SIG-M5 (cell line): ENCODE measurements at places on chromosomes 12 and 14.

DNA sequence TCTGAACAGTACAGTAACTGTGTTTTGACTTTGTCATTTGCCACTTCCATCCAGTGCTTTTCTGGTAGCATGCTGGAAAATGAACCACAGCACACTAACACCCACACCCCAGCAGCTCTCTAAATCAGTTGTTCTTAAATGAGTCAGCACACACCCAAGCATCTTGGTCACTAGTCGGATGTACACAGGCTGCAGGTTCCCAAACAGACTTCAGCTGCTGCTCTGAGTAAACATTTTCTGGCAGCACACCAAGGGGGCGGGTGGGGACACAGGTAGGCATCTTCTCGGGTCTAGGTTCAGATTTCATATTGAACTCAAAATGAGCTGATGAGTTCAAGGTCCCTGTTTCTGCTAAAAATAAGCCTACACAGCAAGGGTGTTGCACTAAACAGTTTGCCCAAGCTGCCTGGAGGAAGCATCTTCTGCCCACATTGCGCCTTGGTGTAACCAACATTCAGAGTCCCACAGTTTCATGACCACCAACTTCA is 39.8 kb downstream of the IFNG start:
- DNase-seq: no peak

- DNase-seq: no peak
These were observed 21.0 kb downstream of the NDUFA12 start for GRCh38 chr12:94982456-94982855.

GRCh38 chr12:30847259-30847658 is 79.3 kb upstream of the TSPAN11 start:
- no peak for DNase-seq

- no peak for DNase-seq
These were observed 381.1 kb downstream of the SEC23A start for GRCh38 chr14:38721822-38722431.

GRCh38 chr12:28089338-28089737 is 100.9 kb upstream of the CCDC91 start:
- DNase-seq: no peak

GRCh38 chr12:6791931-6792520 is 2.7 kb downstream of the CD4 start:
- DNase-seq: no peak

GRCh38 chr14:83779266-83779665 is 1750.7 kb upstream of the FLRT2 start:
- DNase-seq: no peak

DNA sequence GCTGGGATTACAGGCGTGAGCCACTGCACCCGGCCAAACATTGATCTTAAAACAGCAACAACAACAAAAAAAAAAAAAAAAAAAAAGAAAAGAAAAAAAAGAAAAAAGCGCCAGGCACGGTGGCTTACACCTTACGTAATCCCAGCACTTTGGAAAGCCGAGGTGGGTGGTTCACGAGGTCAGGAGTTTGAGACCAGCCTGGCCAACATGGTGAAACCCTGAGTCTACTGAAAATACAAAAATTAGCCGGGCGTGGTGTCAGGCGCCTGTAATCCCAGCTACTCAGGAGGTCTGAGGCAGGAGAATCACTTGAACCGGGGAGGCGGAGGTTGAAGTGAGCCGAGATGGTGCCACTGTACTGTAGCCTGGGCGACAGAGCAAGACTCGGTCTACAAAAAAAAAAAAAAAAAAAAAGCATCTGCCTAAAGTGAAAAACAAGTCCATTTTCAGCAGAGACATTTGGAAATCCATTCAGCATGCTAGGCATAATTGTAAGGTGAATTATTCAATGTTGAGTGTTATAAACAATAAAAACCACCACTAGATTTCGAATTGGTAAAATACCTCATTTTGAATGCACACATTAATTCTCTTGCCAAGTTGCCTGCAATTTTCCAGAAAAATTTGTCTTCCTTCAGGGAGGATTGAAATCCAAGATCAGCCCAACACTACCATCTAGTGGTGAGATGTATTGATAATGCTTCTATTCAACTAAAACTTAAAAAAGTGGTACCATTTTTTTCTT is 8.0 kb upstream of the CERS5 start:
- no peak for DNase-seq

DNA sequence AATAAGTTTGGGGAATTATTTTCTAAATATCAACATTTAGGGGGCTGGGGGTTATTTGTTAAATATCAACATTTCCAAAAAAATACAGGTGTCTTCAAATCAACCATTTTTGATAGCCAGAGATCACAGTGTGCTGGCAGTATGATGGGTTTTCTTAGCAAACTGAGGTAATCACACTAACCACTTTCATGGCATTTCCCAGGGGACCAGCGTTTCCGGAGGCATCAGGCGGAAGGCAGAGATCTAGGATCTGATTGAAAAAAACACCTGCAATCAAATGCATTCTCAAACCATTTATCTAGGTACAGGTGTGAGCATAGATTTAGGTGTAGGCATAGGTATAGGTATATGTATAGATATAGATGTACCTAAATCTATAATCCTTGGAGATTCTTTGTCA is 34.6 kb downstream of the GLRX5 start:
- DNase-seq: no peak

DNA sequence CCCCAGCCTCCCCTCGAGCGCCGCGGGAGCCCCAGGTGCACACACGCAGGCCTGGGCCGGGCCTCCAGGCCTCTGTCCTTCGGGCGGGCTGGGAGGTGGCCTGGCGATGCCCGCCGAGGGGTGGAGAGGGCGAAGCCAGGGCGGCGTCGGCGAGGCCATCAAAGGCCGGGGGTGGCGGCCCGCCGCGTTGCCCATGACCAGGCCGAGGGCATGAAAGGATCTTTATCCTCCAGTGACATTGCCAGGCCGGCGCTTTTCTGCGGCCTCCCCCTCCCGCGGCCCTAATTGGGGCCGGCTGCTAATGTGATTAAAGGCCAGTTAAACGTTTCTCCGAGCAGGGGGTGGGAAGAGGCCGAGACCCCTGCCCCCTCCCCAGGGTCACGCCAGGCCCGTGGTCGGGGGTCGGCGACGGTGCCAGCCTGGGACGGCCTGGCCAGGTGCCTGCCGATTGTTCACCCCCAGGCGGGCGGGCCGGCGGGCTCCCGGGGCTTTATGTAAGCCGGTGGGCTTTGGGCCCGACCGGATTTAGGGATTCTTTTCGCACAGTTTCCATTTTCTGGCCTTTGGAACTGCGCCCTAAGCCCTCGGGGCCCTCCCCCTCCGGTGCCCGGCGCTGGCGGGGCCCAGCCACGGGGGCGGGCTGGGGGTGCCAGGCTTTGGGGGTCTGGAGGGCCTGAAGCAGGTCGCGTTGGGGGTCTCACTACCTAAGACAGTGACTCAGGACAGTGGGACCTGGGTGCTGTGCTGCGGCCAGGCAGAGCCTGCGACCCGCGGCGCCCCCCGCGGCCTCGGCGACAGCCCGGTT is 103.2 kb upstream of the DIO3 start:
- no peak for DNase-seq

DNA sequence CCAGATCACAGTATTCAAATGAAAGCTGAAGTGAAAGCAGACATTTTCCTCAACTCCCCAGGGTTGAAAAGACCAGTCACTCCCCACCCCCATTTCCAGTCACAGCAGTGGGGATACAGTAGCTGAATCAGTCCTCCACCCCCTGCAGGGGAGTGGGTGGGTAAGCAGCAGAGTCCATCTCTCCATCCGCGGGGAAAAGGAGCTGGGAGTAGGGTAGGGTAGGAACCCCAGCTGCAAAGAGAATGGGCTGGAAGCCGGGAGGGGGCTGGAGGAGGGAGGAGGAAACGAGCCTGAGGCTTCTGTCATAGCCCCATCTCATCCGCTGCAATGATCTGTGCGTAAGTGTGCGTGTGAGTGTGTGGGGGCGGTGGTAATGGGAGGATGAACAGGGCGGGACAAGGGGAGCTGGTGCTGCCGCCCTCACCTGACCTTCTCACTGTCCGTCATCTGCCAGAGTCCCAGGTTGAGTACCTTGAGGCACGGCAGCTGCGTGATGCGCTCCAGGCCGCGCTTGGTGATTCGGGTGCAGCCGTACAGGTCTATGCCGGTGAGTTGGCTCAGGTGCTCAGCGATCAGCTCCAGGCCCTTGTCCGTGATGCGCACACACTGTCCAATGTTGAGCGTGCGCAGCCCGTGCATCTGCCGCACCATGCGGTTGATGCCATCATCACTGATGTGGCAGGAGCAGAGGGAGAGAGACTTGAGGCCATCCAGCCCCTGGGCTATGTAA is 1.8 kb downstream of the FBXL14 start:
- DNase-seq: no peak

DNA sequence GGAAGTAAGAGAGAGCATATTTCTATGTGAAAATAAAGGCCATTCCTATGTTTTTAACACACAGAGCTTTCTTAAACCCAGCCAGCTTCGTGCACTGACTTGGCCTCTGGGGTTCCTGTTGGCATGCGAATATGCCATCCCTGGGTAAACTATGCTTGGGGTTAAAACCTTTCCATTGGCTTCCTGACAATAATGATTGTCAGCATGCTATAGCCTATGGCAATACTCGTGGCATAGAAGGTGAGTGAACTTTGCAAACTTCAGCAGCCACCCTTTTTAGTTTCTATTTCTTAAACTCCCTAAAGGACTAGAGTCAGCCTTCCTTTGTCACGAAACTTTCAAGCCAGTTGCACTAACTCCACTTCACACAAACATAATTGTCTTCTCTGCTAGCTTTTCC is 148.4 kb upstream of the RGS6 start:
- no peak for DNase-seq
